ENCODE measurements at places on chromosomes 2 and 18.

DNA sequence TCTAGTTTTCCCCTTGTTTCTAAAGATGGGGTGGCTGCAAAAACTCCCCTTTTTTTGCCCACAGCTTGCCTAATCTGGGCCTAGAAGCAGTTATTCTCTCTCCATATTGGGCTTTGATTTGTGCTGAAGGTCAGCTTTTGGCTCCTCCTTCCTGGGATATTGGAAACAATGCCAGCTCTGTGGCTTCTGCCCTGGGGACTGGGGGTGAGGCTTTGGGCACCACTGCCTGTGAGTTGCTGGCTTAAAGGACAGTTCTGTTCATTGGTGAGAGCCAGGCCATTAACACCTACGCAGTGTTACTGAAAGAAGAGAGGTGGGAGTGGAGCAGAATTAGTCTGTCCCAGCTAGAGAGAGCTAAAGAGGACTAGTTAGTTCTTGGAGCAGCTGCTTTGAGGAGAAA is 4.3 kb downstream of the UBXN2A start:
- no peak for DNase-seq

- DNase-seq: no peak
Measured at GRCh38 chr2:15181092-15181745, 379.9 kb downstream of the NBAS start.

DNA sequence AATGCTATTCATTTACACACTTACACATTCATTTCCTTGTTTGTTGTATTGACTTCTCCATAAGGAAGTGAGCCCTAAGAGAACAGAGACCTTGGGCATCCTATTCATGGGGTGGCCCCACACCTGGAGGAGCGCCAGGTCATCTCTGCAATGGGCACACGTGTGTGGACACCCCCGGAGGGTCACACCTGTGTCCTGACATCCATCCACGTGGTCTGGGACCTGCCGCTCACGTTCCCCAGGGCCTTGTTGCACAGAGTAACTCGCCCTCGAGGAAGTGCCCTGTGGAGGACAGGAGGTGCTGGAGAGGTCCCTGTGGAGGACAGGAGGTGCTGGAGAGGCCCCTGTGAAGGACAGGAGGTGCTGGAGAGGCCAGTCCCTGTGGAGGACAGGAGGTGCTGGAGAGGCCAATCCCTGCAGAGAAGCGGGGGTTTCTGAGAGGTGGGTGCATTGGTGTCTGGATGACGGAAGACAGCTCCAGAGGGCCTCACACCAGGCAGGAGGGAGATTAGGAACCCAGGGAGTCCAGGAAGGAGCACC is 73.2 kb upstream of the GPC1 start:
- DNase-seq: no peak

DNA sequence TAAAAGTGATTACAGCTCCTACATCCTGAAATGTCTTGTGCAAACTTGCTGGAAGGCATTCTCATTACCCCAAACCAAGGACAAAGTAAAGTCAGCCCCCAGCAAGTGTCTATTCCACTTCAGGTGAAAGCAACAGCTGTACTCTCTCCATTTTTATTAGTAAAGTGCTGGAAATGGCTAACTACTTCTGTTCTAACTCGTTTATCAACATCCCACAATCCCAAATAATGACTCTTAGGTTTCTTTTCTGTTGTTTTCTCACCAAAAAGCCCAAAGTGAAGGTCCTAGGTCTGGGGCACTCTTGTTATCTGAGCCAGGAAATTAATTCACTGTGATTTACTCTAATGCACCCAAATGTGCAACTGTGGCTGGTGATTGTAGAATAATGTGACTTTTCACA is 105.7 kb downstream of the LRRC30 start:
- no peak for DNase-seq

GRCh38 chr18:3306391-3306790 is 44.5 kb downstream of the MYL12B start:
- no peak for DNase-seq

DNA sequence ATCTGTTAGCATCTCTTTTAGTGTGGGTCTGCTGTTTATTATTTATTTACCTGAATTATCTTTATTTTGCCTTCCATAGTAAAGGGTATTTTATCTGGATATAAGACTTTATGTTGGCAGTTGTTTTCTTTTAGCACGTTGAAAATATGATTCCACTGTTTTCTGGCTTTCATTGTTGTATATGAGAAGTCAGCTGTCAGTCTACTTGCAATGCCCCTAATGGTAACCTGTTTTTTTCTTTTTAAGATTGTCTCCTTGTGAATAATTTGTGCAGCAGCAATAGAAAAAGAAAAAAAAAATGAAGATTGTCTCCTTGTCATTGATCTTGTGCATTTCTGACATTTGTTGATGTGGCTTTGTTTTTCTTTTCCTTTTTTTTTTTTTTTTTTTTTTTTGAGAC is 27.2 kb downstream of the SNED1 start:
- no peak for DNase-seq

- DNase-seq: no peak
Measured at GRCh38 chr18:61771861-61772260, 120.9 kb downstream of the RNF152 start.

DNA sequence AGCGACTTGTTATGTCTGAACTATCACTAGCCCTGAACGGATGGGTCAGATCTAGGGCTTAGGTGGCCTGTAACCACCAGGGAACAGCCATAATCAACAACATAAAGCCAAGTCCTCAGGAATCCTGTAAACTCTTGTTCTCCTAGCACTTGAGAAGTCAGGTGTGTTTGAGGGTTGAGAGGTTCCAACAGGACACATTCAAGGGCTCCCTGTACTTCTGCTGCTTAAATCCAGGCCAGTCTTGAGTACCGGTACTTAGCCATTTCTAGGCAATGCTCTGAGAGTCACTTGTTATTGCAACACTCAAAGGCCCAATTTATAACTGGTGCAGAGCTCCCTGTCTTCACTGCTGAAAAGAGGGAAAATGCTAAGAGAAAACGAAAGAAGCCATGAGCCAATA is 21.6 kb upstream of the SLC40A1 start:
- DNase-seq: no peak

GRCh38 chr18:40555914-40556313 is 1399.1 kb upstream of the PIK3C3 start:
- DNase-seq: no peak

- no peak for DNase-seq
Measured at GRCh38 chr2:10332402-10333246, 29.9 kb downstream of the HPCAL1 start.

DNA sequence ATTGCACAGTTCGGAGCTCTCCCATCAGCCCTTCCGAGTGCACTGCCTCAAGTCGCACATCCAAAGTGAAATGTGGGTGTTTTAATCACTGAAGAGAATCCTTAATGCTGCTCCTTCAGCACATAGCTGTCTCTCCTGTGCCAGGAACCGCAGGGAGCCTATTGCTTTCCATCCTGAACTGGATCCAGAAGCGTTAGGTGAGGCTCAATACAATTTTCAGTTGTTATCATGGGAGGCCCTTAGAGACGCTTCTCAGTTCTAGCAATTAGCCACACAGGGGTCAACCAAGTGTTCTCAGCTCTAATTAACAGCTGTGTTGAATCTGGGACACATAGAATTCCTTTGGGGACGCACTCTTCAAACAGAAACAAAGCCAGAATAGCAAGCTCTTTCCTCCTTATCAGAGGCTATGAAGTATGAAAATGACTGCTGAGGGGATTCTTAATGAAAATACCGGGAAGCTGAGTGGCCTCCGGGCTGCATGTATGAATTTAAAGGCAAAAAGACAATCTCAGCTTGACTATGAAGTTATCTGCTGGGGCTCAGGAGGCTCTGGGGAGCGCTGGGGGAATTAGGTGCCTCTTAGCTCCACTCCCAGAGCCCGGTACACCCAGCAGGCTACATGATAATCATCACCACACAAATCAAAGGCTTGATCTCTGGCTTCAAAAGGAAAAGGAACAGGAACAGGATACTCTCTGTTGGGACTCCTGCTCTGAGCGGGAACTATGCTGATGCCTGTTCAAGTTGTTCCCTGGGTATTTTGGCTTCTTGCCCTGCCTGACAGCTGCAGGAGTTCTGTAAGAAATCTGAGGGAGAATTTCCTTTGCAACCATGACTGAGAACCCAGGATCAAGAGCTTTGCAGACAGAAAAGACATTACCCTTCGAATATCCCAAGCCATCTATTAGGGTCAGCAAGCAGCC is 55.4 kb upstream of the NCOA1 start:
- DNase-seq: peak; percentile 50

GRCh38 chr2:138312061-138312460 is 189.5 kb upstream of the SPOPL start:
- DNase-seq: no peak

DNA sequence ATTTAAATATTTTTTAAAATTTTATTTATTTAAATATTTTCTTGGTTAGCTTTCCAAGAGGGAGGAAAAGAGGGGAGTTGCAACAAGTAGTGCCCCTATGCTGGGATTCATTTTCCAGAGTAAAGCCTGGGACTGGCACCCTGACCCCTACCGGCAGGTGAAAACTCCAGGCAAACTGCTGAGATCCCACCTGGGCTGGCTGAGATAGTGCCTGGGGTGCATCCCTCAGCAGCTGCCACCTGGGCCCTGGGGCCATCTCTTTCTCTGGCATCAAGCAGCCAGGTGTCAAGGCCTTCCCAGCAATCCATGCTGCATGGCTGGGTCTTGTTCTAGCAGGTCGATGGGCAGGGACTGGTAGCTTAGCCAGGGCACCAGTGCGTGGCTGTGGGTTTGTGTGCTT is 6.6 kb downstream of the SIX2 start:
- no peak for DNase-seq

- DNase-seq: no peak
Measured at GRCh38 chr2:54845514-54845913, 122.1 kb downstream of the EML6 start.

DNA sequence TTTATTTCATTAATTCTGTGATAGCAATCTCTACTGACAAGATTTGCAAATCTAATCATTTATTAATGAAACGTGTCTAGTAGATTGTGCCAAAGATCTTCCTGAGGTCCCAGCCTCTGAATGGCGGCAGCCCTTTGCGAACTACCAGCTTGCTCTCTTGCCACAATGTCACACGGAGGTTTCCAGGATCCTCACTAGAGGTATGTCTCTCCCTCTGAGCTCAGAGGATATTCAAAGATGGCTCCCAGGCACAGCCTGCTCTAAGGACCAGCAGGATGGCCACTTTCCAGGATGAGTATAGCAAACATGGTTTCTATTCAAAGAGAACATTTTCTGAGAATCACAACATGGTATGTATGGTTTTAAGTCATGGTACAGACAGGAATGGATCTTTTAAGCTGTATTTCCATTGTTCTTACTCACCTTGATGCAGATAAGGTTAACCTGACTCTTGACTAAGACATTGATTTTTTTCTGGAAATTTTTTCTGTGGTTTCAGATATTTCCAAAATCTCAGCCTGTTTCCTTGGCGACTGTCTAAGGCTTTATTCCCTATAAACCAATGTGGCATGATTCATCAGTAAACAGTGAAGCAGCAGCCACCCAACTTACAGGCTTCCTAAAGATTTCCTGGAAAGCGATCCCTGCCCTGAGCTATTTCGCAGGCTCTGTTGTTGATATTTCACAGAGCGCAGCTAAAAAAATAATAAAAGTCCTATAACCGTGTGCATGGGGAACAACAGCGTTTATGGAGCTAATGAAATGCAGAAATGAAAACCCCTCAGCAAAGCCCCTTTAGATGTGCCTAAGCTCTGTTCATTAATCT is 54.1 kb upstream of the KLF7 start:
- DNase-seq: peak; percentile 74

GRCh38 chr2:11398750-11399437 is 54.5 kb upstream of the ROCK2 start:
- DNase-seq: no peak
